Upper lobe of right lung (tissue), 1 donor: ENCODE measurements at places on chromosomes 3 and 15. TPM values are rescaled to one million over a fixed set of nuclear protein-coding genes. Genes with fewer than 3 reads are reported as not detected.

ATP13A5 gene
- total RNA-seq: 2.0 TPM

WNT5A gene
- total RNA-seq: 24.5 TPM

IGSF10 gene
- 32.4 TPM for total RNA-seq

ATP10A gene
- total RNA-seq: 31.1 TPM

CFAP20DC gene
- total RNA-seq: not detected

ST3GAL6 gene
- total RNA-seq: 29.4 TPM

DNA sequence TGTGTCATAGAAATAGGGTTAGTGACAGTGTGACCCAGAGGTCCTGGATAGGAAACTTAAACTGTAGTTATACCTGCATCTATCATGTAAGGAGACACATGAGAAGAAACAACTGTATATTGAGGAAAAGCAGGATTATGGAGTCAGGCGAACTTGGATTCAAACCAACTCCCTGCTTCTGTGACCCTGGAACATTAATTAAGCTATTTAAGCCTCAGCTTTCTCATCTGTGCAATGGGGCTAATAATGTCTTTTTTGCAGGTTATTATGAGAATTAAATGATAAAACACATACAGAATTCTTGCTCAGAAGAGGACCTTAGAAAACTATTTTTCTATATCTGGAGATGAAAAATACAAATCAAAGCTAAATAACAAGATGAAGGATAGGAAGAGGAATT lies 481.8 kb downstream of the MECOM start:
- DNase-seq: no peak

- no peak for DNase-seq
These were observed 17.4 kb downstream of the FSD2 start for GRCh38 chr15:82788496-82788895.

GRCh38 chr3:116141724-116142123 lies 303.6 kb downstream of the LSAMP start:
- DNase-seq: no peak

DNA sequence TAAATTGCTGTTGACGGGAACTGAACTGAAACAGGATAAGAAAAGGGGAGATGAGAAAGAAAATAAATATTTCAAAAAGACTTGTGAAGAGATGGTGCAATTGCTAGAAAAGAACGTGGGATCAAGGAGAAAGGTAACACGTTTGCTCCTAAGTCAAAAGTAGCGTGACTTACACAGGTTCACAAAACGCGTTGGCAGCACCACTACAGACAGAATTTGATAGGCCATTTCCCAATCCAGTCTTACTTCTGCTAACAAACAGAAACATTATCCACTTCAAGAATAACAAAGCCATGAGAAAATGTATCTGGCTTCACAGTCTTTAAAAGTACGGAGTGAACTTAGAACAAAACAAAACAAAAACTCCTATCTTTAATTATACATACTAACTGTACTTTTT lies 75.5 kb downstream of the DPH6 start:
- DNase-seq: no peak

DNA sequence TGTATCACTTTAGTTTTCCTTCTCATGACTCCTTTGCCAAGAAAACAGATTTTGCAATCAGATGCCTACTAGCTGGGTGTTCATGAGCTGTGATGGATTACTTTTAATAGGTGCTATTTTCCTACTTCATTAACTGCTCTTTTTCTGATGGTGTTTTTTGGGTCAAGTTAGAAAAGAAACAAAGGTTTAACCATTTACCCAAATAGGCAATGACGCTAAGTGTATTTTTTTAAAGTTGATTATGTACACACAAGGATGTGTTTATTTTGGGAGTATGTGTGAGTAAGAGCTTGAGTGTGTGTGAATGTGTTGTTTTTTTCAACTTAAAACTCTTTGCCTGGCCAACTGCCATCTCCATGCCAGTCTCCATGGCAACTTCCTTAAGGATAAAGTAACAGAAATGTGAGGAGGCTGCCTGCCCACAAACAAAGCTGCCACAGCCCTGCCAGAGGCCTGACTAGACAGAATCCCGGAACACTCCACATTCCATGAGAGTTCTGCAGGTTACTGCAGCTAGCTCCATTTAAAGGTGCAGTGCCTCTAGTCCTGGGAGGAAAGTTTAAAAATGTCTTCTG lies 215.6 kb upstream of the RBMS3 start:
- peak; percentile 86 for DNase-seq

GRCh38 chr3:64278625-64279024 lies 53.4 kb upstream of the PRICKLE2 start:
- no peak for DNase-seq

DNA sequence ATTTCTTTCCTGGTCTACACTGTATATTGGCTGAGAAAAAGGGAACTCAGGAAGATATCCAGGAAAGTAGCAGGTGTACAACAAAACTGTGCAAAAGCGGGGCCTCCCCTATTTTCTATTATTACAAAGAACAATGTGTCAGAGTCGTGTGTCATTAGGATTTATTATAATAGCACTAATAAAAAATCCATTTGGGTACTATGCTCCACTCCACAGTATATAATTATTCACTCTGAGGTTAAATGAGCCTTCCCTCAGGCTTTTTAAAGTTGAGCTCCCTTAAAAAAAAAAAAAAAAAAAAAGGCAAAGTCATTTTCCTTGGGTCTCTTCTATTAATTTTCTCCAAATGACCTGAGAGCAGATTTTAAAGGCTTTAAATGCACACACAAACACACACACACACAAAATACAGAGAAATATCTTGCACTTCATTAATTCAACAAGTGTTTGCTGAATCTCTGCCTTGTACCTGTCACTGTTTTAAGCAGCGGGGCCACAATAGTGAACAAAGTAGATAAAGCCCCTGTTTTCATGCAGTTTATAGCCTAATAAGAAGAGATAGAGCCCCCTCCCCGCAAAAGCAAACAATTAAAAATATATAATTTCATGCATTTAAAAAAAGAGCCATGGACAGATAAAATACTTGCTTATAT lies 1.3 kb upstream of the DPP8 start:
- no peak for DNase-seq

DNA sequence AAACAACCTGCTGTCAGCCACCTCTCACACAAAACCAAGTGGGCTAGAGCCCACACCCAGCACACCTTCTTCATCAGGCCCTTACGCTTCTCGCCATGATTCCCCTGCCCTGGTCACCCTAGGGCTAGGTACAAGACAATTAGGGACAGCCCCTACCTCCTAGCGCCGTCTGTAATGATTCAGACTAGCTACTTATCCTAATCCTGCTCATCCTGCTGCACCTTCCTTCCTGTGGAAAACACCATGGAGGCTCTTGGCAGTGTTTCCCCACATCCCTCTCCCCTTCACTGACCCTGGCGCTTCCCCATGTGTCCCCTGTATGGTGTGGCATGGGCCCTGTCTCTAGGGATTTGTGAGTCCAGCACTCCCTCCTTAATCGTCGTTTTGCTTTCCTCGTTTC lies 39.6 kb upstream of the ICE2 start:
- no peak for DNase-seq

GRCh38 chr3:42698911-42699230 lies 3.7 kb downstream of the HHATL start:
- DNase-seq: peak; percentile 80

GRCh38 chr3:2657971-2658370 lies 452.2 kb downstream of the IL5RA start:
- no peak for DNase-seq

GRCh38 chr15:47466357-47466756 lies 250.9 kb upstream of the SEMA6D start:
- no peak for DNase-seq
